ENCODE measurements at places on chromosomes 16 and 17.

- no peak for DNase-seq
Measured at GRCh38 chr17:80388175-80388574, 26.8 kb upstream of the ENDOV start.

DNA sequence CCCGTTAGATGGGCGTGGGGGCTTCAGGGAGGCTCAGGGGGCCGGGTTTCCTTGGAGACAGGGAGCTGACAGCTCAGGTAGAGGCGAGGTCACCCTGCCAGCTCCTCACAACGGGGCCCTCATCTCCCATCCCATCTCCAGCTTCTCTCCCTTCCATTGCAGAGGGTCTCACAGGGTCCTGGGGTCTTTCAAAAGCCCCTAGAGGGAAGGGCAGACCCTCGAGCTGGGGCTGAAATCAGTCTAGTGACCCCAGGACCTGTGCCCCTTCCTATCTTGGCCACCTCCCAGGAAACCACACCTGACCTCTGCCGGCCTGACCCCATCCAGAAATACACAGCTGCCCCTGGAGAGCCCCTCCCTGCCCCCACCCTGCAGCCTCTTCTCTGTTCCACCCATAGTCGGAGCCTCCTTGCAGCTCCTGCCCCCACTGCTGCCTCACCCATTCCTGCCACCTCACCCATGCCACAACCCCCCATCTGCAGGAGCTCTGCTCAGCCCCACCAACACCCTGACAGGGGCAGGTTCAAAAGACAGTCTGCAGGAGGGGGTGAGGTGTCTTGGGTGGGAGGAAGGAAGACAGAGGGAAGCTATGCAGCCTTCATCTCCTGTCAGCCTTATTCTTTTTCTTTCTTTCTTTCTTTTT lies 23.4 kb downstream of the PIK3R5 start:
- DNase-seq = no peak

DNA sequence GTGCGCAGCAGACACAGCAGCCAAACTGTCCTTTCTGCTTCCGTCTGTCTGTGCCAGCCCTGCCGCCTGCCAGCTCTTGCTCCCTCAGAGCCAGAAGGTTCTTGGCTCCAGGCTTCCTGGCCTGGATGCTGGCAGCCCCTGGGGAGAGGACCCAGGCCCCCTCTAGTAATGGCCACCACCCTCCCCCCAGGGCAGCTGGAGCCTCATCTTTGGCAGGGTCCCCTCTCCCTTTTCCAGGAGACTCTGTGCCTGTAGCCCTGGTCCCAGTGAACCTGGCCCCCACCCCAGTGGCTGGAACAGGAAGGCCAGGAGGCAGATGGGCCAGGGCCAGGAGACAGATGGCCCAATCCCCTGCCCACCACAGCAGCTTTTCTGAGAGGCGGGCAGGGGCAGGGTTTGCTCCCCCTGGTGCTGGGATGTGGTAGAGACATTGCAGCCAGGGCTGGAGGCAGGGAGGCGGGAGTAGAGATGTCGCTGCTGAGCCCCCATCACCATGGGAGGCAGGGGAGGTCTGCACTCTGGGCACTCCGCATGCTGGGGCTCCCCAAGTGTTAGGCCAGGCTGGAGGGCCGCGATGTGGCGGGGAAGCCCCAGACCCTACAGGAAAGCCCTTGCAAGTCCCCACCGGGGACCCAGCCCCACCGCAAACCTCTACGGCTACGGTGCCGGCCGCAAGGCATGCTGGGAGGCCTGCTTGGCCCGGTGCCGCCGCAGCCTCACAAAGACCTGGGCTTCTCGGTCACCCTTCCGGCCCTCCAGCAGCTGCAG lies 16.7 kb downstream of the UNC13D start:
- peak; percentile 86 for DNase-seq

- no peak for DNase-seq
Measured at GRCh38 chr16:21274172-21274726, 3.8 kb downstream of the CRYM start.

- DNase-seq = no peak
Measured at GRCh38 chr16:4017807-4018206, 98.4 kb downstream of the ADCY9 start.

- no peak for DNase-seq
Measured at GRCh38 chr16:50195276-50195675, 42.2 kb downstream of the TENT4B start.

- DNase-seq = no peak
Measured at GRCh38 chr16:22194707-22195444, 11.2 kb upstream of the EEF2K start.

- no peak for DNase-seq
Measured at GRCh38 chr16:66538910-66539309, 11.0 kb downstream of the TK2 start.

DNA sequence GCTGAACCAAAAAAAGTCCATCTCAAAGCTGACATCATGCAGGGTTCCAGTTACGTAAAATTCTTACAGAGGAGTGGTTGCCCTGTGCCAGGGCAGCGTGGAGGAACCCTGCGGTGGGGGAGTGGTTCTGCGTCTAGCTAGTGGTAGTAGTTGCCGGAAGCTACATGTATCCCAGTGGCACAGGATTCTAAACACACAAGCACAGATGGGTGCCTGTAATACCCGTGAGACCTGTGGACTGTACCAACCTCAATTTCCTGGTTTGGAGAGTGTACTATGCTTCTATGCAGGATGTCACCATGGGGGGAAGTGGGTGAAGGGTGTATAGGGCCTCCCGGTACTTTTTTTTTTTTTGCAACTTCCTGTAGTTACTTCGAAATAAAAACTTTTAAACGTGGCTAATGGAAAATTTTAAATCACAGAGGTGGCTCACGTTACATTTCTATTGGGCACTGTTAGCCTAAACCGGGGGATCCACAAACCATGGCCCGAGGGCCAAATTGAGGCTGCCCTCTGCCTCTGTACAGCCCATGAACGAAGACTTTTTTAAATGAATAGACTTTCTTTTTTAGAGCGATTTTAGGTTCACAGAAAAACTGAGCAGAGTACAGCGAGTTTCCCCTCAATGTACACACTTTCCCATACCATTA lies 38.5 kb downstream of the TBC1D16 start:
- peak; percentile 88 for DNase-seq

DNA sequence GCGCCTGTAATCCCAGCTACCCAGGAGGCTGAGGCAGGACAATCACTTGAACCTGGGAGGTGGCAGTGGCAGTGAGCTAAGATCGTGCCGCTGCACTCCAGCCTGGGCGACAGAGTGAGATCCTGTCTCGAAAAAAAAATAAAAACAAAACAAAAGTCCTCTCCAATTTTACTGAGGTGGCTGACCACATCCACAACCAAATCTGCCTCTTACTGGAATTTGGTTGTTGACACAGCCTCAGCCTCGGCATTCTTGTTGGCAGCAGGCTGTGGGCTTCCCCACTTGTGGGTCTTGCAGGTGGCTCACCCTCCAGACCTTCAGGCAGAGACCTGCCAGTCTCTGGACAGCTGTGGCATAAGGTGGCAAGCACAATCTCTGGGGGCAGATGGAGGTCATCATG lies 15.6 kb downstream of the B4GALNT2 start:
- DNase-seq = no peak

DNA sequence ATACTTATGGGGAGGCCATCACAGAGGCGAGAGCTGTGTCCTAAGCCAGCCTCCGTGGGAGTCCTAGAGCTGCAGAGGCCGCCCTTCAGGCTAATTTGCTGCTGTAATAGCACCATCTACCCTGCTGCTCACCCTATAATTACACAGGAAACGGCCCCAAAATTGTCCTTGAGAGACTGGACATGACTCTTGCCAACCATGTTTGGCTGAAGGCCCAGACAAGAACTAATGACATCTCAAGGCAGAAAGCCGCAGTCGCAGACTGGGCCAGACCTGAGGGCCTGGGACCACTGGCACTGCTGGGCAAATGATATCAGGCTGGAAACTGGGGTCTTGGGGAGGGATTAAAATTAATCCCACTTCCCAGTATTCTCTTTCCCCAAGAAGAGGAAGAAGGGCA lies 24.1 kb downstream of the PSMD7 start:
- no peak for DNase-seq

DNA sequence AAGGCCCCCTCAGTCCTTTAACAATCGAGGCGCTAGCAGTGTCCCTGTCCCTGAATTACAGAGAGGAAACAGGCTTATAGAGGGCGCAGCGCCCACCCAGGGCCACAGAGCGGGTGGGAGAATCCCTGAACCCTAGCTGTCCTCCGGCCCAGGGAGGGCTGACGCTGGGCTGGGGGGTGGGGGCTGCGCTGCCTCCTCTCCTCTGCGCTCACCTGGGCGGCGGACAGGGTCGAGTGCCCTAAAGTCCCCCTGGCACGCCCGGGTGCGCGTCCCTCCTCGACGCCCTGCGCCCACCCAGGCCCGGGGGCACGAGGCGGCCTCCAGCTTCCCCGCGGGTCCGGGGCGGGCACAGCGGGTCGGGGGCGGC lies 200.4 kb upstream of the N4BP1 start:
- DNase-seq = no peak

GRCh38 chr17:32656886-32657285 lies 170.1 kb downstream of the CDK5R1 start:
- no peak for DNase-seq

- DNase-seq = peak; percentile 22
Measured at GRCh38 chr17:46811978-46812583, 6.4 kb downstream of the WNT3 start.

DNA sequence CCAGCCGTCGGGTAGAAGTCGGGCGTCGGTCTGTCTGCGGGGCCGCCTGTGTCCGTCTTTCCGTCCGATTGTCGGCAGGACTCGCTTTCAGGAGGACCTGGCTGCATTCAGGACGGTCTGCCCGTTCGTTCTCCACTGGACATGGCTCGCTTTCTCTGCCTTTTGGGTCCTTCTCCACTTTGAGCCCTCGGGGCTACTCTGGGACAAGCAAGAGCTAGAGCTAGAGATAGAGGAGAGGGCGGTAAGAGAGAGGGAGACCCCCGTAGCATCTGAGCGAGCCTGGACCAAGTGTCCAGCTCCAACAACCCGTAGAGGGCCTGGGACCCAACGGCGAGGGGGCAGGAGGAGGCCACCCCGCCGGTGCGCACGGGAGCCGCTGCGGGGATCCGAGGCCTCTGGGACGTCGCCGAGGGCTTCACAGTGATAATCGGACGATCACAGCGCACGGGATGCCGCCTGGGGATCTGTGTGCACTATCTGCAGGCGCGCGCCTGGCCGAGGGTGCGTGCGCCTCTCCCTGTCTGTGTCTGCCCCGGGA lies 4.5 kb downstream of the TBX4 start:
- no peak for DNase-seq

GRCh38 chr17:61314368-61315078 lies 85.1 kb upstream of the TBX2 start:
- no peak for DNase-seq

- no peak for DNase-seq
Measured at GRCh38 chr16:2212362-2213324, 2.0 kb upstream of the BRICD5 start.

DNA sequence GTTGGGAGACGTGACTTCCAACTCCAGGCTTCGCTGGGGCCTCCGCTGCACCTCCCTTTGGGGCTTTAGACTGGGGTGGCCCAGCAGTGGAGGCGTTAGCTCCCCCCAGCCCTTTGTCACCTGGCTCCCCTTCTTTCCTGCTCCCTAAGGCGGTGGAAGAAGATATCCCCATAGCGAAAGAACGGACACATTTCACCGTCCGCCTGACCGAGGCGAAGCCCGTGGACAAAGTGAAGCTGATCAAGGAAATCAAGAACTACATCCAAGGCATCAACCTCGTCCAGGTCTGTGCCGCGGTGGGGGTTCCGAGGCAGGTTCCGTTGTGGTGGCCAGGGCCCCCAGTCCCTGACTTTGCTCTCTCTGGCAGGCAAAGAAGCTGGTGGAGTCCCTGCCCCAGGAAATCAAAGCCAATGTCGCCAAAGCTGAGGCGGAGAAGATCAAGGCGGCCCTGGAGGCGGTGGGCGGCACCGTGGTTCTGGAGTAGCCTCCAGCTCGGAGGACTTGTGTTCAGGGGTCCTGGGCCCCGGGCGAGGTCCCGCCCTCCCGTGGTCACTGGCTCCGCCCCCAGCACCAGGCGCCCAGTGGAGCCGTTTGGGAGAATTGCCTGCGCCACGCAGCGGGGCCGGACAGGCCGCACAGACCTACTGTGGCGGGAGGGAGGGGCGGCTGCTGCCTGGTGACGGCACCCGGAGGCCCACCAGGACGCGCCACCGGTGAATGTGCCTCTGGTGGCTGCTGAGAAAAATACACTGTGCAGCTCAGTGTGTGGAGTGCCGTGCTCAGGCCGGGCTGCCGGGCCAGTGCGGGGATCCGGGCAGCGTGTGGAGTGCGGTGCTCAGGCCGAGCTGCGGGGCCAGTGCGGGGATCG lies 3.8 kb downstream of the MRPL12 start:
- DNase-seq = no peak

GRCh38 chr17:47009759-47010594 lies 30.9 kb upstream of the RPRML start:
- no peak for DNase-seq

GRCh38 chr17:73643001-73643851 lies 1.0 kb downstream of the SDK2 start:
- peak; percentile 21 for DNase-seq

GRCh38 chr16:80991792-80992430 lies 14.8 kb downstream of the CMC2 start:
- no peak for DNase-seq

DNA sequence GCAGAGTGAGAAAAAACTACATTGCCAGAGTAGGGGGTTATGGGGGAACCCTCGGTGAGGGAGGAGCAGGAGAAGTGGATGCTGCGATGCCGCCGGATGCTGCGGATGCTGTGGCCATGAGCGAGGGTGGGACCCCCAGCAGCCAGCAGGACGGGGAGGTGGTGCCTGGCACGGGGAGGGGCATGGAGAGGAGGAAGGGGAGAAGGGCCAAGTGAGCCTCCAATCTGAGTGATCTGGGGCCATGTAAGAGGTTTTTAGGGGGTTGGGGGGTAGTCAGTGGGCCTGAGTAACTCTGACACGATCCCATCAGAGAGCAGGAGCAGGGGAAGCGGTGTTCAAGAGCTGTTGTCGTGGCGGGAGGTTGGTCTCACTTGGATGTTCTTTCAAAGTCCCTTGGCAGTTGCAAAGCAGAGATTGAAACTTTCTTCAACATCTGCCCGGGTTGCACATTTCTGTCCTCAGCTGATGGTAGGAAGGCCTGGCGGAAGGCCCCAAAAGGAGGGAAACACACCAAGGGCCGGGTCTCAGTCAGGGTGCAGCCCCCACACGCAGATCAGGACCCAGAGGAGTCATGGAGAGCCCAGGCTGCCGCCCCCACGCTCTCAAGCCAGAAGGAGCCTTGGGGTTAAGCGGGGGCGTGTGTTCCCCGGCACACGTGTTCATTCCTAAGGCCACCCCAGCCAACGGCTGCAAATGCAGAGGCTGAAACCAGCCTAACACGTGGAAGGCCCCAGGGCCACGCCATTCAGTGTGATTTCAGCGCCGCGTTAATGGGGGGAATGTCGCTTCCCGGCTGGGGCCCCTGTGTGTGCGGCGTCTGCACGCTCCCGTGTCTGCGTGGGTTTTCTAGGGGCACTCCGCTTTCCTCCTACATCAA lies 81.7 kb downstream of the ZDHHC7 start:
- no peak for DNase-seq
